ENCODE measurements at places on chromosomes 2 and 18.

- no peak for DNase-seq
Observed at GRCh38 chr18:66196805-66197204, 407.1 kb downstream of the CDH19 start.

DNA sequence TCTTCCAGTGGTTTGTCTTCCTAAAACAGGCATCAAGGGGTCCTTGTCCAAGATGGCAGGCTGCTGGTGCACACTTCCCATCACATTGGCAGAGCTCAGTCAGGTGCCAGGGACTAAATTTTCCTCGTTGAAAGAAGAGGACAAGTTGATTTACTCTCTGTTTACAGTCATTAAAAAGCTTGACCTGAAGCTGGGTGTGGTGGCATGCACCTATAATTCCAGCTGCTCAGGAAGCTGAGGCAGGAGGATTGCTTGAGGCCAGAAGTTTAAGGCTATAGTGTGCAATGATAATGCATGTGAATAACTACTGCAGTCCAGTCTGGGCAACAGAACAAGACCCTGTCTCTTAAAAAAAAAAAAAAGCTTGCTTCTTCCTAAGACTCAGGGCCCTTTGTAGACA, 3.6 kb upstream of the PLB1 start:
- DNase-seq: no peak

DNA sequence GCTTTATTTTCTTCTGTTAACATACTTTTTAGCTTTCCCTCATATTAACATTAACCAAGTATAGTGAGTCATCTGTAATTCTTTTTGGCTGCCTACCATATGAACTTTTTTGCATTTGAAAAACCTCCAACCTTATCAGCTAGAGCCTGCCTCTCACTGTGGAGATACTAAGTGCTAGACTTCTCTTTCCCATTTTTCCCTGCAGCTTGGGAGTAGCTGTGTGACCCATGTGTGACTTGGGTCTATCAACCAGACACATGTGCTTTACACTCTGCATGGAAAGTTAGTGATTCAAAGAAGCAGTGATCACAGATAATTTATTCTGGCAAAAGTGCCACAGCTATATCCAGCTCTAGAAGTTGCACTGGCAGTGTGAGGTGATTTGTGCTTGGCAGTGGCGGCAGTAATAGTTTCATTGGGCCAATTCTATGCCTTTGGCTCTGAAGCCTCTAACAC, 36.3 kb downstream of the PREPL start:
- no peak for DNase-seq

DNA sequence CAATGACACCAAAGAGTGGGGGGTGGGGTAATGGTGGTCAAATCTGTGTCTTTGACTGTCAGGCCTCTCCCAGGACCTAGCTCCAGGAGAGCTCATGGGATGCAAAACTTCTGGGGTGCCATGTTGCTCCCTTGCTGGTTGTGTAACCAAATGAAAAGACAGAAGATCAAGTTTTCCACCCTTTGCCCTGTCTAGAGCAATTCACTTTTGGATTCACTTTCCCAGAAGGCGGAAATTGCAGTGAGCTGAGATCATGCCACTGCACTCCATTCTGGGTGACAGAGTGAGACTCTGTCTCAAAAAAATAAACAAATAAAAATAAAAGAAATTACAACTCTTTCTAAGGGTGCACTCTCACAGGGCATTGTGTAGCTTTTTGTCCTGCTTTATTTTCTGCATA, 34.9 kb upstream of the PLA2R1 start:
- DNase-seq: no peak

DNA sequence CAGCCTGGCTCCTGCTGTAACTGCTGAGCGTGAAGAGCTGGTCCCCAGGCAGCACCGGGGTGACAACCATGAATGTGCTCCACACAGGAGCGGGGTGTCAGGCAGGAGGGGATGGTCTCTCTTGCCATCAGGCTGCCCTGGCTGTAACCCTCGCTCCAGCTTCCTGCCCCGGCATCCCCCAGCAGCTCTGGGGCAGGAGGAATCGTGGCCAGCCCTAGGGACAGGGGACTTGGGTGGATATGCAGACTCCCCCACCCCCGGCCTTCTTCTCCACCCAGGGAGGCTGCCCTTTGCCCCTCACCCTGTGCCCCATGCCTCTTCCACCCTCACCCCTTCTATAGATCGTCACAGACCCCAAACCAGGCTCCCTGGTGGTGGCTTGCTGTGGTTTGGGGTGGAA, 69.4 kb upstream of the SMAD7 start:
- DNase-seq: no peak

- DNase-seq: no peak
Observed at GRCh38 chr18:59477849-59478248, 118.8 kb upstream of the LMAN1 start.

GRCh38 chr2:96540136-96540535, 3.6 kb downstream of the ARID5A start:
- no peak for DNase-seq

DNA sequence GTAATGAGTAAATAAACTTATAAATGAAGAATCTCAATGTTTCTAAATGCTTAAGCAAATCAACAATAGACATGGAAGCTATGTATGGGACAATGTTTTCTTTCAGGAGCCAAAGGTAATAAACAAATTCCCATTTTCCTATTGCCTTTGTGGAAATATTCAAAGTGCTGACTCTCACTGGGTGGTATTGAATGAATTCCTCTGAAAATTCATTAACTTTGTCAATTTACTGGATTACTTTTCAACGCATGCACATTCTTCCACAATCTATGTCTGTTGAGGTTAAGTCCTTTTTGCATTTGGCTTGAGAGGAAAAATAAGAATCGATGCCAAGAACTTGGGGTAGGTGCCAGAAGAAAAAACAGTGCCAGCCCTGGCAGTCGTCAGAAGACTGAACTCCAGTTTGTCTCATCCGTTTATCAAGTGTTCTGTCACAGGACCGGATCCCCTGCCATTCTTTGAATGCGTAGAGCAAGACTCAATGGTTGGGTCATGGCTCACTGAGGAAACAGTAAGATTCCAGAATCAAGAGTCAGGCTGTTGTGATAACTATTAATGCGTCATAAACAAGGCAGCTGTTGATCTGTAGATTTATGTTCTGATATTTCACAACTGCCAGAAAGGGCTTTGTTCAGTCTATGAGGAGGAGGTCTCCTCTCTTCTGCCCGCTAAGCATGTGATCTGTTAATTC, 133.3 kb downstream of the GFPT1 start:
- DNase-seq: peak; percentile 47

- no peak for DNase-seq
Observed at GRCh38 chr2:80889009-80889408, 584.5 kb upstream of the LRRTM1 start.

DNA sequence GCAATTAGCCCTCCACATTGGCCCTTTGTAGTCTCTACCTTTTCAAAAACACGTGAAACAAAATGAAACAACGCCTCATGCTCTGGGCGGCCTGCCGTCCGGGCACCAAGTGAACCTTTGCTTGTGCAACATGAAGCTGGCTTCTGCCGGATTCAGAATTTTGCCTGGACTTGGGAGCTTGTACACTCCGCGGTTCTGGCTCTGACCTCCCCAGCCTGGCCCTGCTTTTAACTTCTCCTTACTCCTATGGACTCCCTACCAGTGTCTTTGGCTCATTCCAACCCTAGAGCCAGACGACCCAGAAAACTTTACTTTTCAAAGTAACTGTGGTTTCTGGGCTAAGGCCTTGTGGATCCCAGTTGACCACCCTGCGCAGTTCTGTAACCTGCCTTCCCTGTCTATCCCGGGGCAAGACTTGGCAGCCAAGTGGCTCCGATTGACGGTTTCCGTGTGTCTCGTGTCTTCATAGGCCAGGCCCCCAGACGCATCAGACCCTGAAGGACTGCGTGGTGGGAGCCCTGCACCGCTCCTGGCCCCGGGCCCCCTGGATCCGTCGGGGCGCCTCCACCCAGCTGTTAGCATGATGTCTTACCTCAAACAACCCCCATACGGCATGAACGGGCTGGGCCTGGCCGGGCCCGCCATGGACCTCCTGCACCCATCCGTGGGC, 1.9 kb downstream of the OTX1 start:
- DNase-seq: no peak

- DNase-seq: no peak
Observed at GRCh38 chr18:9803063-9803697, 82.6 kb upstream of the TXNDC2 start.

DNA sequence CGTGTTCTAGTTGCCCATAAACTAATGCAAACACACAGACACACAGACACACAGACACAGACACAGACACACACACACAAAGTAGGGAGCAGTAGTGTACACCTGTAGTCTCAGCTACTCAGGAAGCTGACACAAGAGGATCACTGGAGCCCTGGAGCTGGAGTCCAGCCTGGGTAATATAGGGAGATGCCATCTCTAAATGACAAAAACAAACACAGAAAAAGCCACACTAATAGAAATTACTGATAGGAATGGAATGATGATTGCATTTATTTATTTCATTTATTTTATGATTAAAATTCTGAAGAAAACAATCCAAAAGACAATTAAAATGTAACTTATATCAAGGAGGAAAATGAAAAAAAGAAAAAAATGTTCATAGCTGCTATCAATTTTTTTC, 30.8 kb downstream of the TCF4 start:
- no peak for DNase-seq

- DNase-seq: no peak
Observed at GRCh38 chr18:49931179-49931578, 117.8 kb upstream of the ACAA2 start.

GRCh38 chr2:199677881-199678280, 173.1 kb downstream of the FTCDNL1 start:
- DNase-seq: no peak

DNA sequence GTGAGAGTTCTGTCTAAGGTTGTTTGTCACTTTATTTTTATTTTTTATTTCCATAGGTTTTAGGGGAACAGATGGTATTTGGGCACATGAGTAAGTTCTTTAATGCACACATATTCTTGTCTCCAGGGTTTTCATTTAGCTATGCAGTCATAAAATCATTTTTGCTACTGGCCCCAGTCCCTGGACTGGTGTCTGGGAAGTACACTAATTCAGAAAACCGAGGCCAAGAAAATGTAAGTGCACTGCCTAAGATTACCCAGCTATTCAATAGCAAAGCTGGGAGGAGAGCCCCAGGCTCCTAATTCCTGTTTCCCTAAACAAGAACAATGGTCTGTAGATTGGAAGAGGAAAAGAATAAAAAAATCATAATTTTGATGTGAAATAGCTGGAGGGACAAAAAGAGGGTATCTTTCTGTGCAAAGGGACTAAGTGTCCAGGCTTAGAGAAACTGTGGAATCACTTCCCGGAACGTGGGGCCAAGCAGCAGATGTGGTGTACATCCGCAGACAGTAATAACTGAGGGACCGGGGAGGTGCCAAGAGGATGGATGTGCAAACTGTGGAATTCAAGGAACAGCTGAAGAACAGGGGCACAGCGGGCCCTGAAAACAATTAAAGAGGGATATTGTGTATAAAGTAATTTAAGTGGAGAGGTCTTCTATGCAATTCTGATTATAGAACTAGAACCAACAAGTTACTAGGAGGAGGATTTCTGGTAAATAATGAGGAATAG, 236.3 kb downstream of the ACKR3 start:
- no peak for DNase-seq
